ENCODE measurements at places on chromosomes 16 and 17.

DNA sequence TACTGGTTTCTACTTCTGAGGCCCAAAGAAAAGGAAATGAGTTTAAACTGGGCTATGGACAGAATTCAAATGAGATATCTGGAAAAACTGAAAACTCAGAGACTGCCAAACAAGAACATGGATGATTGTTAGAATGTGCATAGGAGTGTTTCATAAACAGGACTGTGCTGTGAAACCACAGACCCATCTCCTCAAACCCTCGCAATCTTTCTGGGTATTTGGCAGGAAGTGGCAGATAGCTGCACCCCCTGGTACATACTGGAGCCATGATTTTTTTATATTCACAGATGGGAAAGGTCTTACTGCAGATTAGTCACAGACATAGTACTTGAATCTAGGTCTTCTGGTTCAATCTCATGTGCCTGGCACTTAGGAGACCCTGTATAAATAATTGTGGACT lies 145.0 kb downstream of the CCDC182 start:
- no peak for DNase-seq

DNA sequence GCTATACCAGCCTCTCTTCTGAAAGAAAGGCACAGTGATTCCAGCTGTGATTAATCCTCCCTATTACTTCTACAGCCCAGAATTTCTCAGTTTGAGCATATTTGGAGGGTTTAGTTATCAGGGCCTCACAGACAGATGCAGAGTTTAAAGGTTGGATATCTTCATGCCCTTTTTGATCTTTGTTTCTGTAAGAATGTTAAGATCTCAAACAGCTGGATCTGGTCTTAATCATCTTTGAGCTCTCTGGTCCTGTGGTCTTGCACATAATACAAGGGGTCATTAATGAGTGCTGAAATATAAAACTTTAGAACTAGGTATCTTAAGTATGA lies 9.1 kb upstream of the ARL2BP start:
- DNase-seq: no peak

DNA sequence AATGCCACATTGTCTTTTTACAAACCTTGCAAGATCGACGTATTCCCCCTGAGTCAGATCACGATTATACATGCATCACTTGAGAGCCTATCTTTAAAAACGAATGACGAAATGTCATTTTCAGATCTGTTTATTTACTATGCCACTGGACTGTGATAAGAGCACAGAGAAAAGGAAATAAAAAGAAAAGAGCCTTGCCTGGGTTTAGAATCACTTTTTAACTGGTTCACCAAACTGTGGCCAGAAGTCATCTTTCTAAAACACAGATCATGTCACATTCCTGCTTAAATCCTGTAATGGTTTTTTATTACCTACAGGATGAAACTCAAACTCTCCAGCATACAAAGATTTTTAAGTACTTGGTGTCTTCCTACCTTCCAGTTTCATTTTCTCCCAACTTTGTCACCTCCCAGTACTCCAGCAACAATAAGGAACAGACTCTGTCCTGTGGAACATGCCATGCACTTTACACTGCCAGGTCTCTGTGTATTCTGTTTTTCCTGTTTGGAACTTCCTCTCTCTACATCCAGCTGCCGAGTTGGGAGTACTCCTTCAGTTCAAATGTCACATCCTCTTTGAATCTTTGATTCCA lies 91.5 kb downstream of the SNX11 start:
- DNase-seq: no peak

- DNase-seq: no peak
Observed at GRCh38 chr16:54282928-54283724, 3.5 kb downstream of the IRX3 start.

GRCh38 chr16:27112093-27112811 lies 45.5 kb downstream of the C16orf82 start:
- no peak for DNase-seq

- no peak for DNase-seq
Observed at GRCh38 chr17:59487161-59487873, 78.1 kb upstream of the DHX40 start.

- no peak for DNase-seq
Observed at GRCh38 chr16:4262303-4262835, 10.5 kb downstream of the TFAP4 start.

DNA sequence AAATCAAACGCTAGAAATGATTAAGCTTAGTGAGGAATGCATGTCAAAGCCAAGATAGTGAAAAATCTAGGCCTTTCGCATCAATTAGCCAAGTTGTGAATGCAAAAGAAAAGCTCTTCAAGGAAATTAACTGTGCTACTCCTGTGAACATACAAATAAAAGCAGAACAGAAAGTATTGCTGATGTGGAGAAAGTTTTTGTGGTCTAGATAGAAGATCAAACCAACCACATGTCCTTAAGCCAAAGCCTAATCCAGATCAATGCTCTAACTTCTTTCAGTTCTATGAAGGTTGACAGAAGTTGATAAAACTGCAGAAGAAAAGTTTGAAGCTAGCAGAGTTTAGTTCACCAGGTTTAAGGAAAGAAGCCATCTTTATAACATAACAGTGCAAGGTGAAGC lies 1044.6 kb downstream of the CDH11 start:
- no peak for DNase-seq

- DNase-seq: no peak
Observed at GRCh38 chr17:17479209-17479608, 2.4 kb downstream of the MED9 start.

GRCh38 chr16:52573365-52574299 lies 26.7 kb upstream of the TOX3 start:
- DNase-seq: no peak

DNA sequence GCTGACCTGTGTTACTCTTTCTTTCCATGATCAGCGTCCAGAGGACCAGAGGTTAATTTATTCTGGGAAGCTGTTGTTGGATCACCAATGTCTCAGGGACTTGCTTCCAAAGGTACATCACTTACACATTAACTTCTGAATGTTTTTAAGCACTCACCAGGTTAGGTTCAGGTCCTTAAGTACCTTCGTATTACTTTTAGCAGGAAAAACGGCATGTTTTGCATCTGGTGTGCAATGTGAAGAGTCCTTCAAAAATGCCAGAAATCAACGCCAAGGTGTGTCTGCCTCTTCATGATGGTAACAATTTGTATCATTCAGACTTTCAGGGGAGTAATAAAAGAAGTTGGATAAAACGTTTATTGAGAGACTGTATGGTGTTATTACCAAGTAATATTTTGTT lies 3.3 kb downstream of the HERPUD1 start:
- no peak for DNase-seq

GRCh38 chr16:66131156-66131807 lies 235.2 kb upstream of the CDH5 start:
- no peak for DNase-seq

GRCh38 chr17:74737299-74738050 lies 419 bp downstream of the RAB37 start:
- no peak for DNase-seq

DNA sequence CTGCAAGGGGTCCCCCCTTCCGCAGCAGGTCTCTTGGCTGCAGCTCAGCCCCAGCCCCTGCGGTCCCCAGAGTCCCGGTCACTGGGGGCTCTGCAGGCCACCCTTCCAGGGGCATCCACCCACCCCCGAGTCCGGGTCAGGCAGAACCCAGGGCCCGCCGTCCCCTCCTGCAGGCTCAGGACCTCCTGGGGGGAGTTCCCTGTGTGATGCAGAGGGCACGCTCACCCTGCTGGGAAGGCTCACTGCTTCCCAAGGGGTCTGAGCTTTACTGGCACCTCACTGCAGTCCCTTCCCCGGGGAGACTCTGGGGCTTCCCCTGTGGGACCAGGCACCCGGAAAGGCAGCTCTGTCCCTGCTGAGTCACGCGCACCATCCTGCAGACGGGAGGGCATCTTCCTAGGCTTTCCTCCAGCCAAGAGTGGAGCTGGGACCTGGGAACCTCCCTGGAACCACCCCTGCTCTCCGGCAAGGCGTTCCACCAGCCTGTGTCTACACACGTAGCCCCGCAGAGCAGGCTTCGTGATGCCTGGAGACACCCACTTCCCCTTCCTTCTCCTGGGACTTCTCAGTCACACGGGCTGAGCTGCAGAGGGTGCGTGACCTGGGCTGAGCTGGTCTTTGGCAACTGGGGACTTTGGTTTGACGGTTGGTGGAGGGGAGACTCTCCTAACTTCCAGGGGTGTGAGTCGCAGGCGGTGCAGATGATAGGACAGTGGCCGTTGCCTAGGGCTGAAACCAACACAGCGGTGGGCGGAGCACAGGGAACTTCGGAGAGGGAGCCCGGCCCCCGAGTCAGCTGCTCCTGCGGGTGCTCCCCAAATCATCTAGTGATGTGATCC lies 23.4 kb downstream of the SLC25A10 start:
- DNase-seq: no peak

DNA sequence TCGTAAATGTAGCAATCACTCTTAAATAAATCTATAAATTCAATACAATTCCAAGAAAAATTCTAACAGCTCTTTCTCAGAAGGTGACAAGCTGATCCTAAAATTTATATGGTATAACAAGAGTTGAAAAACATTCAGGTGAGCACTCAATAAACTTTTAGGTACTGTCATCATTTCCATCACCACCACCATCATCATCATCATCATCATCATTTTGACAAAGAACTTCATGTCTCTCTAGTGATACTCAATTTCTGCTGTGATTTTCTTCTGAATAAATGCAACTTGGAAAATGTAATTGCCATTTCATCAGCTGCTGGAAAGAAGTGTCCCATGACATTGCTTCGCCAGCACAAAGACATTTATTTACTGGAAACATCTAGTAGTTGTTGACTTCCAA lies 222.9 kb upstream of the IRX5 start:
- DNase-seq: no peak

DNA sequence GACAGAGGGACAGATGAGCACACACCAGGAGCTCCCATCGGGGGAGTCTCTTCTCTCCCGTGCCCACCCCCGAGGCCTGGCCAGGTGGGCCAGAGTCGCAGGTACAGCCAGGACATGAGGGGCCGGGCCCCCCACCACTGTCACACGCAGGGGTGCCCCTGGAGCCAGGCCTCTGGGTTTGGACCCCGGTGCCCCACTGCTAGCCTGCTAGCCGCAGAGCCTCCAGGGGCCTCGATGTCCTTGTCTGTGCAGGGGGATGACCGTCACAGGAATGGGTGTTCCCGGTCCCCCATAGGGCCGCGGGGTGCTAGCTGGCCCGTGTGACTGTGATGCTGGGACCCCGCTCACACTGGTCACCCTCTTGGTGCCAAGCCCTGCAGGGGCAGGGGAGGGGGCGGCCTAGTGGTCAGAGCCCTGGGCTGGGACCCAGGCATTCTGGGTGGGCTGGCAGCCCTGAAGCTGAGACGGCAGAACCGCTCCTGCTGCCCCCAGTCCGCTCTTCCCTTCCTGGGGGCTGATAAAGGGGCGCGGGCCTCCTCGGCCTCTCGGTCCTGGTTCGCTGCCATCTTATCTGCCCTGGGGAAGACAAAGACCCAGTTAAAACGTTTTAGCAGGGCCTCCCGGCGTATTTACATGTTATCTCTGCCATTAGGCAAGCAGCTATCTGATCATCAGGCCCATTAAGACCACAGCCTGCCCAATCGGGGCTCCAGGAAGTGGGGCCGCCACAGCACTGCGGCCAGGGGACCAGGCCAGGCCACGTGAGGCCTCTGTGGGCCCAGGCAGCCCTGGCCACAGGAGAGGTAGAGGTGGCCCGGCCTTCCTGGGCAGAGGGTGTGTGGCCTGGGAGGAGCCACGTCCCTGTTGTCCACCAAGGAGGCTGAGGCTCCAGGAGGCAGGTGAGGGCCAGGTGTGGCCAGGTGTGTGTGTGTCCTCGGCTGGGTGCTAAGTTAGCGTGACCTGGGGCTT lies 57.2 kb upstream of the ZC3H18 start:
- no peak for DNase-seq

- no peak for DNase-seq
Observed at GRCh38 chr17:75917917-75918445, 13.3 kb upstream of the MRPL38 start.

GRCh38 chr17:37106049-37106448 lies 157.3 kb downstream of the AATF start:
- no peak for DNase-seq

DNA sequence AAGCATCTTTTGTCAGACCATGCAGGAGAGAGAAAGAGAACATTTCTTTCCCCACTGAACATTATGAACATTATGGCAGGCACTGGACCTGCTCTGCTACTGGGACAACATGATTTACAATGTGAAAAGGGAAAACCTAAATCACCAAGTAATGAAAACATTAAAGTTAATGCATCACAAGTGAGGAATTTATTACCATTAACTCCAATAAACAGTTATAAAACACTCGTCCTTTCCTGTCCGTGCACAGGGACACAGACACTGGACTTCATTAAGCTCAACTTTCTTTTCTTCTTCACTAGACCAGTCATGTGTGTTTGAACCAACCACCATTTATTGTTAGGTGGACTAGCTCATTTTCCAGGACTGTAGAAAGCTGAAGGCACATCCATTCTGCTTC lies 95.4 kb downstream of the SNX11 start:
- no peak for DNase-seq

- DNase-seq: no peak
Observed at GRCh38 chr16:22847100-22847499, 33.1 kb downstream of the HS3ST2 start.

GRCh38 chr16:797120-797420 lies 3.5 kb downstream of the GNG13 start:
- DNase-seq: peak; percentile 31

DNA sequence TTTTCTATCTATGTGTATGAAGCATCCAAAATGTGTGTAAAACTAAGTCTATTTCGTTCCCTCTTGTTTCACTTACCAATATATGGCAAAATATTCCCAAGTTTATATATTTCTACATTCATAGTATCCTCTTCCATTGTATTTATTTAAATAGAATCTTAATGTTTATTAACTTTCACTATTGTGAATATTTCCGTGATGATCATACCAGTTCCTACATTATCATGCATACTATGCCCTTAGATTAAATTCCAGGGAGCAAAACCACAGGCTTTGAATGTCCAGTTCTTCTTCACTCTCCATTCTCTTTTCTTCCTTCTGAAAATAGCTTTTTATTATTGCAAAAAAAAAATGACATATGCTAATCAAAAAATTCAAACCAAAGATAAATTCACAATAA lies 4.0 kb downstream of the MAP2K6 start:
- DNase-seq: no peak

DNA sequence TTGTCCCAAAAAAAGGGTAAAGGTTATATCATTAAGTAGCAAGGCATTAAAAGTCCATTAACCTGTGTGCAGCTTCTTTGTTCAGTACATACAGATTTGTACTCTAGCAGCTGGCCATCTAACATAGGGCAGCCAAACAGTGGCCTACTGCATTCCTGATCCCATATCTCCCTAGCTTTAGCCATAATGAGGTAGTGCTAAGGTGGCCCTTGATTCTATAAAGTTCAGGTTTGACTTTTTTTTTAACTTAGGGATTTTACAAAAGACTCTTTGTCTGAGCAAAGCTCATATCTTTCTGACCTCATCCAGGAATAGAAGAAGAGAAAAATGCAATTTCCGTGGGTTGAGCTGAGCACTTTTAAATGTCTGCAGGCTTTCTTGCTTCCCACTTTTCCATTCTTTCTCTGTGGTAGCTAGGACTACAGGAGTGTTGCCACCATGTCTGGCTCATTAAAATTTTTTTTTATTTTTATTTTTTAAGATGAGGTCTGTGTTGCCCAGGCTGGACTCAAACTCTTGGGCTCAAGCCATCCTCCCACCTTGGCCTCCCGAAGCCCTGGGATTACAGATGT lies 19.5 kb upstream of the CDC6 start:
- no peak for DNase-seq

- no peak for DNase-seq
Observed at GRCh38 chr16:86814256-86814655, 235.9 kb downstream of the FOXL1 start.
